ENCODE measurements at places on chromosomes 16 and 17.

DNA sequence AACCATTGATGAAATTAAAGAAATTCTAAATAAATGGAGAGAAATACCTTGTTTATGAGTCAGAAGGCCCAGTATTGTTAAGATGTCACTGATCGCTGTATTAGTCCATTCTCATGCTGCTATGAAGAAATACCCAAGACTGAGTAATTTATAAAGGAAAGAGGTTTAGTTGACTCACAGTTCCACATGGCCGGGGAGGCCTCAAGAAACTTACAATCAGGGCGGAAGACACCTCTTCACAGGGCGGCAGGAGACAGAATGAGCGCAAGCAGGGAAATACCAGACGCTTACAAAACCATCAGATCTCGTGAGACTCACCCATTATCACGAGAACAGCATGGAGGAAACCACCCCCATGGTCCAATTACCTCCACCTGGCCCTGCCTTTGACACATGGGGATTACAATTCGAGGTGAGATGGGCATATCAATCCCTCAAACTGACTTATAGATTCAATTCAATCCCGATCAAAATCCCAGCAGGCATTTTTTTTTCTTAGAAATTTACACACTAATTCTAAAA is 157.2 kb downstream of the ENGASE start:
- DNase-seq, result no peak

GRCh38 chr17:72387969-72388368 is 267.1 kb downstream of the SOX9 start:
- DNase-seq, result peak; percentile 43

DNA sequence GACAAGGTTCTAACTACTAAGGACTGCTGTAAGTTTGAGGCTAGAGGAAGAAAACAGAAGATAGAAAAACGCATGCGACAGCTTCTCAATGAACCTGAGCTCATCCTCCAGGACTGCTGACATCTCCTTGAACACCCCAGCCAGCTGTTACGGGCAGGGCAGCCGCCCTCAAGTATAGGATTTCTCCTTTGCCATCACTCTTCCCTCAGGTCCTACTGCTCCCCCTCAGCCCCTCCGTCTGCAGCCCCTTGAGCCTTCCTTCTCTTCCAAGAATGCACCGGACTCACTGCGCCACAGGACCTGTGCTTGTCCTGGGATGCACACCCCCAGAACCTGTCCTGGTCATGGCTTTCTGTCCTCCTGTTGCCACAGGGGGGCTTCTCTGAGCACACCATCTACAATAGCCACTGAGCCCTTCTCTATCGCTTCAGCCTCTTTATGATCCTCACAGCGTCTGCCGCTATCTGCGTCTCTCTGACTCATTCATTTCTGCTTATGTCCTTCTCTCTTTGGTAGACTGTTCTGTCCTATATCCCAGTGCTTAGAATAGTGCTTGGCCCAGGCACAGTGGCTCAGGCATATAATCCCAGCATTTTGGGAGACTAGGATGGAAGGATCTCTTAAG is 15.7 kb upstream of the XYLT2 start:
- no peak for DNase-seq

DNA sequence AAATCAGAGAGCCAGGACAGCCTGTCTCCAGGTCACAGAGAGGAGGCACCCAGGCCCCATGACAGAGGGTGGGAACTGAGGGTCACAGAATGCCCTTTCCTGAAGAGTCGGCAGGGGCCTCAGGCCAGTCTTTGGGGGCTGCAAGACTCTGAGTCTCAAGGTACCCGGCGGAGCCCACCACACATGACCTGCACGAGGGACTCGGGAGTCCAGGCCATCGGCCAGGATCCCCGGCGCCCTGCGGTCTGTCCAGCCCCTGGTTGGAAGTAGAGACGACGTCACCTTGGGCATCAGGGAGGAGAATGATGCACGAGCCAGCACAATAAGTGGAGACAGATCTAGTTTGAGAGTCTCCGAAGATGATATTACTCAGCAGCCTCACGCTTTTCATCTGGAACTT is 234.7 kb upstream of the SDK2 start:
- no peak for DNase-seq

GRCh38 chr16:85873153-85873552 is 25.8 kb upstream of the IRF8 start:
- DNase-seq, result no peak

- no peak for DNase-seq
Observed at GRCh38 chr16:69106491-69107315, 1.2 kb downstream of the HAS3 start.

DNA sequence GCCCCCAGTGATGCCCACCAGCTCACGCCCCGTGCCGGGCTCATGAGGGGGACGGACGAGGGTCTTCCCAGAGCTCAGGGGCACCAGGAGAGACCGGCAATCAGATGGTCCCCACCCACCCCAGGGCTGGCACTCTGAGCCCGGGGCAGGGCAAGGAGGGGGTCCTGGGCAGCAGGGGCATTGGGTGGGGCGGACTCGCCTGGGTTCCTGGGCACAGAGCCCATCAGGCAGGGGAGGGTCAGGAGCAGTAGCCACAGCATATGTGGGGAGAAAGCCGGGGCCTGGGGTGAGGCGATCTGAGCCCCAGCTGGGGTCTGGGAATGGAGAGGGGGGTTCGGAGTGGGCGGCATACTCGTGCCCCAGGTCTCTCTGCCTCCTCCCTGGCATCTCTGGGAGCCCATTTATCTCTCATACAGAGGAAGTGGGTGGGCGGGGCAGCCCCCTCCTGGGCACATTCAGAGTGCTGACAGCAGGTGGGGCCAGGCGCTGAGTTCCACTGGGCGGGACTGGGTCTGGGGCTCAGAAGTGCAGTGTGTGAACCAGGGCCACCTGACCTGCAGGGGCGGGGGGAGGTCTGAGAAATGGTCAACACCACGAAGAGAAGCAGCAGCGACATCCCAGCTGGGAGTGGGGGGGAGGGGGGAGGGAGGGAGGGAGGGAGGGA is 20.5 kb upstream of the UBE2I start:
- no peak for DNase-seq

- peak; percentile 41 for DNase-seq
Observed at GRCh38 chr16:24819462-24820040, 26.2 kb upstream of the SLC5A11 start.

- DNase-seq, result no peak
Observed at GRCh38 chr17:66990047-66990446, 25.5 kb downstream of the CACNG4 start.

DNA sequence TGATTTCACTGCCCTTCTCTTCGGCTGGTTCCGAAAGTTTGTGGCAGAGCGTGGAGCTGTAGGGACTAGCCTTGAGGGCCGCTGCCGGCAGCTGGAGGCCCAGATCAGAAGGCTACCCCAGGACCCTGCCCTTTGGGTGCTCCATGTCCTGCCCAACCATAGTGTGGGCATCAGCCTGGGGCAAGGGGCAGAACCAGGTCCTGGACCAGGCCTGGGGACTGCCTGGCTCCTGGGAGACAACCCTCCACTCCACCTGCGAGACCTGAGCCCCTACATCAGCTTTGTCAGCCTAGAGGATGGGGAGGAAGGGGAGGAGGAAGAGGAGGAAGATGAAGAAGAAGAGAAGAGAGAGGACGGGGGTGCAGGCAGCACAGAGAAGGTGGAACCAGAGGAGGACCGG is 856 bp upstream of the CXCL16 start:
- DNase-seq, result no peak

DNA sequence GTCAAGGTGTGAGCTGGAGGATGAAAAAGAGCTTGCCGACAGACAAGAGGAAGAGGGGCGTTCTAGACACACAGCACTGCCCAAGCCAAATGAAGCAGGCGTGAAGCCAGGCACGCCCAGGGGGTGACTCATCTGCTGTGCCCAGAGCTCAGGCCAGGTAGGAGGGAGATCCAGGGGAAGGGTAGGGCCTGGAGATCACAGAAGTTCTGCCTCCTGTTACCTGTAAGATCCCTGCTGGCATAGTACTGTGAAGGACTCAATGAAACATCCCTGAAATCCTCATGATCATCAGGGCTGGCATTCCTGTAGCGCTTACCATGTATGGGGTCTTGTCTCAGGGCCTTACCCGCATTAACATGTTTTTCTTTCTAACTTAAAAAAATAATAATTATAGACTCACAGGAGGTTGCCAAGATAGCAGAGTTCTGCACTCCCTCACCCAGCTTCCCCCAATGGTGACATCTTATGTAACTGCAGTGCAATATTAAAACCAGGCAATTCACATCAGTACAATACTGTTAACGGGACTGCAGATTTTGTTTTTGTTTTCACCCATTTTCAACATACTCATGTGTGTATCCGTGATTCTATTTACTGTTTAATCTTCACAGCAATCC is 158.6 kb downstream of the XYLT1 start:
- no peak for DNase-seq

DNA sequence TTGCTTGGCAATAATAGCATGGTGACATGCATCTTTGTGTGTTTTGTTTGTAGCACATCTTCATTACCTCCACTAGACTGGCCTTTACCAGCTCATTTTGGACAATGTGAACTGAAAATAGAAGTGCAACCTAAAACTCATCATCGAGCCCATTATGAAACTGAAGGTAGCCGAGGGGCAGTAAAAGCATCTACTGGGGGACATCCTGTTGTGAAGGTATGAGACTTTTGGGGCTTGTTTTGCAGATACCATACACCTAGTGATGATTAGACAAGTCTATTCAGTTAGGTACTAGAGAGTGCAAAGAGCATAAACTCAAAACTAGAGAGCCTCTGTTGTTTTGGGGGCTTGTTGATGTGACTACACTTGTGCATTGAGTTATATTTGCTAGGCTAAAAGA is 41.2 kb downstream of the NFATC3 start:
- no peak for DNase-seq

GRCh38 chr16:492211-492875 is 35.2 kb upstream of the CAPN15 start:
- no peak for DNase-seq

- DNase-seq, result no peak
Observed at GRCh38 chr17:66416207-66416940, 114.0 kb downstream of the PRKCA start.

- no peak for DNase-seq
Observed at GRCh38 chr17:33335491-33336173, 42.5 kb upstream of the ASIC2 start.

- DNase-seq, result no peak
Observed at GRCh38 chr16:17557480-17557879, 86.7 kb upstream of the XYLT1 start.

GRCh38 chr17:21528031-21528695 is 152.0 kb downstream of the KCNJ12 start:
- no peak for DNase-seq

DNA sequence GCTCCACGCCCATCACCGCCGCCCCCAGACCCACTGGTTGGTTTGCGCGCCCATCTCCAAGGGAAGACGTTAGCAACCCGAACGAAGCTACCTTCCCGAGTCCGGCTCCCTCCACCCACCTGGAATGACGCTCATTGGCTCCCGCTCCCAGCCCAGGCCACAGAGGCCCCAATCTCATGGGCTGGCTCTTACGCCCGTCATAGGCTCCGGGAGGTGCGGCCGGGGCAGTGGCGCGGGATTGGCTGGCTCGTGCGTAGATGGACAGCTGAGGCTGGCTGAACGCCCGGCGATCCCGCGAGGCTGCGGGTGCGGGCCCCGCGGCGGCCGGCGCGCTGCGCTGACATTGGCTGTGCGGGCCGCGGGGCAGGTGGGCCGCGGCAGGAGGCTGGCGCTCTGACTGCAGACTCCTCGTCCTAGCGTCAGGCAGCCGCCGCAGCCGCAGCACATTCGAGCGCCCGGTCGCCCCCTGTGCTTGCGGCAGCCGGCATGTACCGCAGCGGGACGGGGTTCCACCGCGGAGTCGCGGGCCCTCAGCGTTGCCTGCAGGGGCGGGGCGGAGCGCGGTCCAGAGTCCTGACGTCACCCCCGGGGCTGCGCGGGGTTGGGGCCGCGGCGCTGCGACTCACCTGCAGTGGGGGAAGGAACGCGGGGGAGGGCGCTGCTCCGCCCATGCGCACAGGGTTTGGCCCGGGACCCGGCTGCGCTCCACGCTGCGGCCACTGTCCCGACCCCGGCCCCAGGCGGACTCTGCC is 453 bp upstream of the MYH10 start:
- peak; percentile 100 for DNase-seq

- DNase-seq, result no peak
Observed at GRCh38 chr17:33651686-33652085, 358.6 kb upstream of the ASIC2 start.

DNA sequence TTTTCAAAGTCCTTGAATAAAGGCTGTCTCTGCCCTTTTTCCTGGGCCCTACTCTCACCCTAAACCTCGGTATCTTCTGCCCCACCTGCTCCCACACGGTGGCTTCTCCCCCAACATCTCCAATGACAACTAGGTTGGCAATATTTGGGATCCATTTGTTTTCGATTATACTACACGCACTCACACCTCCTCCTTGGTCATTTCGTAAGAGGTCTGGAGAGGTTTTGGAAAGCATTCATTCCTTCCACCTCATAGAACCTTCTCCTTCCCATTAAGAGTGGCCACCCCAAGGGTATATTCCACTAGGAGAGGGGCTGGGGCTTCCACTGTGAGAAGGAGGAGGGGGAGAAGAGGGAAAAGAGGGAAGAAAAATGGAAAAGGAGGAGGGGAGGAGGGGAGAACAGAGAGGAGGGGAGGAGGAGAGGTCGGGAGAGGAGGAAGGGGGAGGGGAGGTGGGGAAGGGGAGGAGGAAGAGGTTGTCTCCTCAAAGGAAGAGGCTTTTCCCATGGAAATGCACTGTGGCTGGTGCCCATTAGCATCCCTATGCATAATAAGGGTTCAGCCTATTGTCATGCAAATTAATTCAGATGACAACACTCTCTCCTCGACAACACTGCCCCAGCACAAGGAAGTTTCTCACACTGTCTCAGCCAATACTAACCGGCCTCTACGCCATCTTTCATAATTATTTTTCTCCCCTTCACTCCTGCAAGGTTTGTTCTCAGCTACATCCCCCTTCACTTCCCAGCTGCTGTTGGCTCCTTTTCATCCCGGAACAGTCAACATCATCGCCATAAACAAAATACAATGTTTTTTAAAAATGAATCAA is 30.0 kb downstream of the SOX9 start:
- no peak for DNase-seq

DNA sequence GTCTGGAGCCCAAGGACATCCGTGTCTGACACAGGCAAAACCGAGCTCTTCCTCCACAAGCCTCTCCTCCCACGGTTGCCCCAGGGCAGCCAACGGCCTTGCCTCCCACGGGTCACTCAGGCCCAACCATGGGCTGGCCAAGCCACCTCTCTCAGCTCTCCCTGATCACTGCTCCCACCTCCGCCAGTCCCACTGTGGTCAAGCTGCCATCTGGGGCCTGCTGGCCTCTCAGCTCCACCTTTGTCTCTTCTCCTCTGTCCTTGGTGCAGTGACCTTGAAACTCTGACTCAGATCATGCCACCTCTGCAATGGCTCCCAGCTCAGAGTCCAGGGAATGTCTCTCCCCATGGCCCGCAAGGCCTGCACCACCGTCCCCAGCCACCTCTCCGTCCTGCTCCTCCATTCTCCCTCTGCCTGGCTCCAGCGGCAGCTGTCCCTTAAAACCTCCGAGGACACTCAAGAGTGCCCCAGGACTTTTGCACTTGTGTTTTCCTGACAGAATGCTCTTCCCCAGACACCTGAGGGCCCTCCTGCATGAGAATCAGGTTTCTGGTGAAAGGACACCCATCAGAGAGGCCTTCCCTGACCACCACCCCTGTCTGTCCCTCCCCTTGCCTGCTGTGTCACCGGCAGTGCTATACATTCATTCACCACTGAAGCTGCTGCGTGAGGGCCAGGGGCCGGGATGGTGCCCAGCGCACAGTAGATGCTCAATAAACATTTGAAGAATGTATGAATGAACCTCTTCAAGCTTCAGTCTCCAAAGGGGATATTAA is 19.3 kb downstream of the PEMT start:
- DNase-seq, result no peak

- peak; percentile 11 for DNase-seq
Observed at GRCh38 chr16:3879258-3879886, 1.1 kb downstream of the CREBBP start.

GRCh38 chr17:40599468-40599763 is 34.1 kb upstream of the CCR7 start:
- DNase-seq, result no peak
